Kidney (tissue), 22 donors: ENCODE measurements at places on chromosomes 6 and 20. TPM values are rescaled to one million over a fixed set of nuclear protein-coding genes. Genes with fewer than 3 reads are reported as not detected.

GLP1R gene
- 0.22 TPM for total RNA-seq

CGAS gene
- 5.9 TPM for total RNA-seq

AGER gene
- total RNA-seq = 13.0 TPM

DNA sequence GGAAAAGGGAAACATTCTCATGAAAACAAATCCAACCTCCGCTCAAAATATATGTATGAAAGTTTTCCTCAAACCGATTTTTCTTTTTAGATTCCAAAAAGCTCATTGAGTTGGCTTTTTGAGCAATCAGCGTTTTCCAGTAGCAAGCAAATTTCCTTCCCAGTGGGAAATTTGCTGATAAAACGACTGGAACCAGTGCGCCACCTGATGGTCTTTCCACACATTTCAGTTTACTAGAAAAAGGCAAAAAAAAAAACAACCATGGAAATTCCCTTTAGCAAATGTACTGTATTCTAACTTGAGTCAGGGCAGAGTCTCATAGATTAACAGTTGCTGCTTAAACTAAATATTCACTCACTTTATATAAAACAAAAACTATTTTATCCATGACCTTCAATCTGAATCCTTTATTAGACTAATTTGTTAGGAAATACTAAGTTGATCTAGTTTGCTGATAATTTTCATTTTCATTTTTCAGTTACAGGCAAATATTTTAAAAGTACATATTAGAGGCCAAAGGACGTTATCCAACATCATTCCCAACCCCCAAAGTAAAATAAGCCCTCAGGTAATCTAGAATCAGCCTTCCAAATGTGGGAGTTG, 271.5 kb downstream of the FOXA2 start:
- DNase-seq = peak; percentile 76

- DNase-seq = no peak
Observed at GRCh38 chr20:5678777-5679176, 71.4 kb upstream of the SHLD1 start.

GRCh38 chr20:39825524-39825923, 863.4 kb downstream of the DHX35 start:
- no peak for DNase-seq

- no peak for DNase-seq
Observed at GRCh38 chr20:52242237-52243230, 51.0 kb upstream of the ZFP64 start.
